Esophagus squamous epithelium (tissue), 5 donors: ENCODE measurements at places on chromosomes 7 and 10.

DNA sequence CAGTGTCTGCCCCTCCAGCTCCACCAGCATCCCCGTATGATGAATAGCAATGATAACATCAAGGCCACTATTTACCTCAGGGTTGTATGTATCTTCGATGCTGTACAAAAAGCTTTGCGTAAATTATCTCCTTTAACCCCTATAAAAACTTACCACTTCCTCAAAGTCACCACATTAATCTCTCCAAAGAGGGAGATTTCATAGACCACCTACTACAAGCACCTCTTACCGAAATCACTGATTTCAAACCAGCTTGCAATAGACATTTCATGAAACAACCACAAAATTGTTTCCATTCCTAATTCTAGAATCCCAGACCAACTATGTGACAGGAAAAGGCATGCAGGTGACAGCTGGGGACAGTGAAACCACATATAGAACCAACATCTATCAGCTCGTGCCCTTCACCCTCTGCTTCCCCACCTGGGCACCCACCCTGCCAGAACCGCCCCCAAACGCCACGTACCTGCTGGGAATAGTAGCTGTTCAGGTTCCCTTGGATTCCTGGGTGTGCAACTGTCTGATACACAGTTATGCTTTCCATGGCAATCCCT, 20.1 kb upstream of the MMP21 start:
- DNase-seq = no peak

- no peak for DNase-seq
Observed at GRCh38 chr10:3747248-3747960, 37.6 kb downstream of the KLF6 start.

GRCh38 chr7:150968734-150969372, 9.3 kb downstream of the KCNH2 start:
- no peak for DNase-seq

DNA sequence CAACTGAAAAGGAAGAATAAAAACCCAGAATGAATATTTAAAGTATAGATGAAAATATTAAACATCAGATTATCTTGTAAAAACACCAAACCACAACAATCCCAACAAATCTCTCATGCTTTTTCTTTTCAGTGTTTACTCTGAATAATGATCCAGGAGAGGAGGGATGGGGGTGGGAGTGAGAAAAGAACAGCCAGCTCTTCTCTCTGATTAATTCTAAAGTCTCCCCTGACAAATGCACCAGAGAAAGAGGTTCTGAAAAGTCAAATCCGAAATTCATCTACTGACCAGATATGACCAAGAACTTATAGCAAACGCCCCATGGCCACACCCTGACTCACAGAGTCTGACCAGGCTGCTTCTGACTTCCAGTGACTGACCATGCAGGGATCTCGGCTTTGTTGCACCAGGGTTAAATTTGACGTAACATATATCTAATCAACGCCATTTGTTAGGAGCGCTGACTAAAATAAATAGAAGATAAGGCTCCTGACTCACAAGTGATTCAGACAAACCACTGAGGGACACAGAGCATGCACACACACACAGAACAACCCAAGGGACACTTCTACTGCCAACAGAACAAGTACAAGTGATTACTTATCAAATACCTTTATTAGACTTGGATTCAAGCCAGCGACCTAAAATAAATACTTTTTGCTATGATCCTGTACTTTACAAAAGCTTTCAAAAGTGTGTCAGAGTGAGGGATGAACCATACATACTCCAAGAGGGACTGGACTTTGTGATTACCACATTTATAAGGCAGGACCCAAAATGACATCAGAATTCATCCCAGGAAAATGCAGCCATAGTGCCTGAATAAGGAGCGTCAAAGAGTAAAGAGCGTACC, 9.3 kb upstream of the SPOCK2 start:
- no peak for DNase-seq

DNA sequence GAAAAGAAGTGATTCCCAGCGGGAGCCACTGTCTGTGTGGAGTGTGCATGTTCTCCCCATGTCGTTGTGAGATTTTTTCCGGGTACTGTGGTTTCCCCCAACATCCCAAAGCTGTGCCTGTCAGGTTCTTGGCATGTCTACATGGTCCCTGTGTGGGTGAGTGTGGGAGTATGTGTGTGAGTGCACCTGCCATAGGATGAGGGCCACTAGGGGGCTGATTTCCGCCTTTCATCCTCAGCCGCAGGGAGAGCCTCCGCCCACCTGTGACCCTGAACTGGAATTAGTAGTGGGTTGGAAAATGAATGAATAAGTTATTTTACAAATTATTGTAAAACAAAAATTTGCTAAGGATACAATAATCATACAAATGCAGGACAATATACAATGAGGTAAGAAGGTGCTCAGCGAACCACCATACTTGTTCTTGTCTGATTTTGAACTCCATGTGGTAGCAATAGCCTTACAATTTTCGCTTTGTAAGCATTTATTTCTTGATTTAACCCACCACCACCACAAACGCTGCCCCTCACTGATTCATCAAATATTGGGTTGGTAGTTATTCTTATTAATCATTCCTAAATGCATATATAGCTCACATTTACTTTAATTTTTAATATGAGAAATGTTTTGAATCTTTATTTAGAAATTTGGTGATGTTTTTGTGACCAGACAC, 641.2 kb upstream of the VSTM2A start:
- DNase-seq = no peak

DNA sequence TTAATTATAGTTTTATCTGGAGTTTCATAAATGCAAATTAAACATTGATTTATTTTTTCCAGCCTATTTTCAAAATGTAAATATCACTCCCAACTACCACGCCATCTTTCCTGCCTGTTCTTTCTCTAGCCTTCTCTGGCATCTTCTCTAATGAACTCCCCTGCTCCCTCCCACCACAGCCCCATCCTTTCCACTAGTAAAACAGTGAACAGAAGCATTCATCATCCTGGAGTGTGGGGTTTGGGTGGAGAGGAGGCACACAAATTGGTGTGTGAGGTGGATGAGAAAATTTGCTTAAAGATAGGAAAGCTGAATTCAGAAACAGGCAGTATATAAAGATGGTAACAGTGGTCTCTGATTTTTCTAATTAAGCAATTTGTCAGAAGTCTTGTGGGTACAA, 479.4 kb downstream of the ARL4A start:
- DNase-seq = no peak

- no peak for DNase-seq
Observed at GRCh38 chr7:35694161-35694783, 663 bp downstream of the HERPUD2 start.

GRCh38 chr7:144531181-144531580, 127.7 kb upstream of the NOBOX start:
- no peak for DNase-seq

DNA sequence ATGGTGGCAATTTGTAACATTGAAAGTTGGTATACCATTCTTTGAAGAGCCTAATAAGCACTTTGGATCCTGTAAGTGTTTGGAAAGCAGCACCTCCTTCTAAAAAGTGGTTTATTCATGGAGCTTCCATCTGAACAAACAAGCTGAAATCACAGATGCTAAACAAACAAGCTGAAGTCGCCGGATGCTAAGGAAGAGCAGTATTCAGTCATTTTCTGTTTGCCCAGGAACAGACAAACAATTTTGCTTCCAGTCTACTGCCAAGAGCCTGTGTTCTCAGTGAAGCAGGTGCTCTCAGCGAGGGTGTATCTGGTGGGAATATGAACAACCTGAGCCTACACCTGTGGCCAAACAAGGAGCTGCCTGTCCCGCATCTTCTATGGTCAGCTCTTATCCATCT, 6.3 kb downstream of the COL28A1 start:
- DNase-seq = no peak

- no peak for DNase-seq
Observed at GRCh38 chr7:23467806-23468525, 2.3 kb downstream of the IGF2BP3 start.
